ENCODE measurements at places on chromosomes 1 and 21.

- no peak for DNase-seq
These were observed 16.4 kb downstream of the TNNT2 start for GRCh38 chr1:201360901-201361651.

GRCh38 chr1:29824025-29824424 is 587.7 kb downstream of the PTPRU start:
- DNase-seq: no peak

- no peak for DNase-seq
These were observed 210.4 kb upstream of the VAMP3 start for GRCh38 chr1:7560601-7561181.

- no peak for DNase-seq
These were observed 12.5 kb downstream of the RHOC start for GRCh38 chr1:112694363-112694929.

DNA sequence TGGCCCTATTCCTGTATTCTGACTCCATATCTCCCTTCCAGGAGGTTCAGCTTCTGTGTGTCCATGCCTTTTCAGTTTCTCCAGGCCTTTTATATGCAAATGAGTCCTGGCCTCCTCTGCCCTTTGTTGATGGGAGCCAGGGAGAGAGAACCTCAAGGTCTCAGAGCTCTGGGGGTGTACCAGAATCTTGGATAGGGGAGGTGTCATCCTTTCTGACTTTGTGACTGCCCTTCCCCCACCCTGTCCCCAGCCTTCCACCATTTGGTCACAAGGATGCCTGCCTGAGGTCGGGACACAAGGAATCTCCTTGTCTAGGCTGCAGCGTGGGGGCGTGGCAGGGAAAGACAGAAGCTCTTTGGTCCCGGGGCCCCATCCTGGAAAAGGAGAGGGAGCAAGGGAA is 18.6 kb downstream of the LURAP1 start:
- no peak for DNase-seq

- DNase-seq: no peak
These were observed 69.7 kb downstream of the TTLL7 start for GRCh38 chr1:83929184-83929583.

All from H54 (cell line).